Omental fat pad (tissue), 4 donors: ENCODE measurements at places on chromosomes 4 and X. TPM values are rescaled to one million over a fixed set of nuclear protein-coding genes. Genes with fewer than 3 reads are reported as not detected.
A peak's percentile ranks its signal among the peaks of the same experiment; 100 is the strongest.

- no peak for DNase-seq
These were observed 74.8 kb downstream of the HTRA3 start for GRCh38 chr4:8344377-8344776.

ANTXR2 gene
- total RNA-seq, result 173 TPM

DNA sequence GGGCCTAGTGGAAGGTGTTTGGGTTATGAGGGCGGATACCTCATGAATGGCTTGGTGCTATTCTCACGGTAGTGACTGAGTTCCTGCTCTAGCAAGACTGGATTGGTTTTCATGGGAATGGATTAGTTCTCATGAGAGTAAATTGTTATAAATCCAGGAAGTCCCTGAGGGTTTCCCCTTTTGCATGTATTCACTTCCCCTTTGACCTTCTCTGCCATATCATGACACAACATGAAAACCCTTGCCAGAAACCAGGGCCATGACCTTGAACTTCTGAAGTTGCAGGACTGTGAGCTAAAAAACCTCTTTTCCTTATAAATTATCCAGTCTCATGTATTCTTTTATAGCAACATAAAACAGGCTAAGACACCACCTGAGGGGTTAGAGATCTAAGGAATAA is 529.7 kb upstream of the RPS6KA3 start:
- DNase-seq, result no peak

GAGE12J gene
- total RNA-seq, result not detected

DNA sequence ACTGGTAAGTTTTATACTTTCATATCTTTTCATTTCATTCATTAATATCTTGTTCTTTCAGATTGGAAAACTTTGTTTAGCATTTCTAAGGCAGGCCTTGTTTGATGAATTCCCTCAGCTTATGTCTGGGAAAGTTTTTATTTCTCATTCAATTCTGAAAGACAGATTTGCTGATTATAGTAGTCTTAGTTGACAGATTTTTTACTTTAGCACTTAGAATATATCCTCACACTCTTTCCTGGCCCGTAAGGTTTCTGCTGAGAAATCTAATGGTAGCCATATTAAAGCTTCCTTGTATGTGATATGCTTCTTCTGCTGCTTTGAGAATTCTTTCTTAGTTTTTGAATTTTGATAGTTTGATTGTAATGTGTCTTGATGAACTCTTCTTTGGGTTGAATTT is 296.6 kb downstream of the CHIC1 start:
- no peak for DNase-seq

DNA sequence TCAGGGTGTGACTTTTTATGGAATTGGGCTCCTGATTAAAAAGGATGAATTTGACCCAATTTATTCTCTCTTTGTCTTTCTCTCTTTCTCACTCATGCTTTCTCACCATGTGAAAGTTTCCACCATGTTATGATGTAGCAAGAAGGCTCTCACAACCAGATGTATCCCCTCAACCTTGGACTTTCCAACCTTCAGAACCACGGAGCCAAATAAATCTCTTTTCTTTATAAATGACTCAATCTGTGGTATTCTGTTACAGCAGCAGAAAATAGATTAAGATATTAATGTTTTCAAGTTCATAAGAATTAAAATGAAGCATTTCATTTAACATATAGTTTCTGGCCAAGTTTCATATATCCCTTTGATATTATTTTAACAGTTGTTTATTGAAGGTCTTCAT is 698.5 kb downstream of the TRAM1L1 start:
- DNase-seq, result no peak

ARHGAP6 gene
- 20.4 TPM for total RNA-seq

DNA sequence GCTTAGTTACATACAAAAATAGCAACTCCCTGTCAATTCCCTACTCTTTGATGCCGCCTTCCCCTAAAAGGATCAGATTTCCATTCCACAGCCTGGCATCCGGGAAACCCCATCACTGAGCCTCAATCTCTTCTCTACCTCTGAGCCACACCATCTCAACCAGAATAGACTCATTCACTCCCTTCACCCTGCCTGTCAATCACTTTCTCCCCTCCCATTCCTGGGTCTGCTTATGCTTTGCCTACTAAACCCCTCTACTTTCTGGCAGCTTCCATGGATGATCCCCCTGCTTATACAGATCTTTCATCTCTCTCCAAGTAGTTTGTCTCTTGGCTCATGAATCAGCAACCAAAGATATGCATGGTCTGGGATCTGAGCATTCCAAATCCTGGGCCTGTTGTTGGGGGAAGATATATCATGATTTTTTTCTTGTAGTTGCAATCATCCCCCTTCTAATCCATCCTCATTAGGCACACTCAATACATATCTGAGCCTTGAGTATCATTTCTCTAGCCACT is 2.6 kb downstream of the AMER1 start:
- no peak for DNase-seq

DNA sequence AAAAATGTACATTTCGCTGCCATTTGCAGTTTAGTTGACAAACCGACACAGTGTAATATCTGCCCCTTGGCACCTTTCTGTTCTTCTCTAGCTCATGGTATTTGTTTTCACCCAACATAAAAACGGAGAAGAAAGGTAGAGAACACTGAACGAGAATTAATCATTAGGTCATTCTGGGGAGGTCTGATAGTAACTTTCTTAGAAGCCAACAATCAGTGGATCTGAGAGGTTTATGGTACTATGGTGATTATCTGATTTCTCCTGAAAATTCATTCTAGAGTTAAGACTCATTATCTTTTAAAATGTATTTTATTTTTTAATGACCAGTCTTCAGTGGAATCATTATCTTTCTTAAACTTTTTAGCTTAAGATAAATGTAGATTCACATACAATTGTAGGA is 8.5 kb downstream of the RAPGEF2 start:
- DNase-seq, result no peak

FABP2 gene
- not detected for total RNA-seq

- DNase-seq, result no peak
These were observed 444.7 kb upstream of the RPS6KA3 start for GRCh38 chrX:20711366-20711765.

DNA sequence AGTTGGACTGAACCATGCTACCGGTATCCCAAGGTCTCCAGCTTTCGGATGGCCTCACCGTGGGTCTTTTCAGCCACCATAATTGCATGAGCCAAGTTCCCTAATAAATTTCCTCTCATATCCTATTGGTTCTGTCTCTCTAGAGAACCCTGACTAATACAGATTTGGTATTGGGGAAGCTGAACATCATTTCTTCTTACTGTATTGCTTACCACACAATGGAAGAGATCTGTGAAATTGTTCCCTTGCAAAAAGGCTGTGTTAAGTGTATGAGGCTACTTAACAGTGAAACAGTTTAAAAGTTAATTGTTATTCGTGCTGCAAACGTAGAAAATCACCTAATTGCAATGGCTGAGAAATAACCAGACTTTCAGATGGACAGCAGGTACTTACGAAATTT is 34.0 kb downstream of the PLAC8 start:
- no peak for DNase-seq

- DNase-seq, result no peak
These were observed 356.7 kb downstream of the ARHGAP24 start for GRCh38 chr4:85831647-85832046.

TRPC3 gene
- total RNA-seq, result 1.6 TPM

GRPEL1 gene
- 27.6 TPM for total RNA-seq

HCFC1 gene
- total RNA-seq, result 41.5 TPM

GRCh38 chrX:120755066-120755846 is 120.4 kb downstream of the CT47B1 start:
- no peak for DNase-seq

GJB1 gene
- total RNA-seq, result not detected

TAF7L gene
- 0.24 TPM for total RNA-seq

FAM47E gene
- total RNA-seq, result 7.8 TPM

DNA sequence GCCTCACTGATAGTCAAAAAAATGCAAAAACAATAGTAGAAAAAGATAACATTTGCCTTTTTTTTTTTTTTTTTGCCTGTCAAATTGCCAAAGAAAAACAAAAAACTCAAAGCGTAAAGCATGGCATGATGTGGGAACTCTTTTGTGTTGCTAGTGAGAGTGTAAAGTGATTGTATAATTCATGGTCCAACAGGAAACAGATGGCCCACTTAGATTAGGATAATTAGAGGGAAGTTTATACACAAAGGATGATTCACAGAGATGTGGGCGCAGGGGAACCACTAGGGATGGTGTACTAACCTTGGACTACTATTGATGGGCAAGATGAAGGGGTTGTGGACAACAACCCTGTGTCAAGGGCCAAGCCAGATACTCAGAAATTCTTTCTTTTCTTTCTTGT is 16.4 kb downstream of the MCUB start:
- no peak for DNase-seq

DNA sequence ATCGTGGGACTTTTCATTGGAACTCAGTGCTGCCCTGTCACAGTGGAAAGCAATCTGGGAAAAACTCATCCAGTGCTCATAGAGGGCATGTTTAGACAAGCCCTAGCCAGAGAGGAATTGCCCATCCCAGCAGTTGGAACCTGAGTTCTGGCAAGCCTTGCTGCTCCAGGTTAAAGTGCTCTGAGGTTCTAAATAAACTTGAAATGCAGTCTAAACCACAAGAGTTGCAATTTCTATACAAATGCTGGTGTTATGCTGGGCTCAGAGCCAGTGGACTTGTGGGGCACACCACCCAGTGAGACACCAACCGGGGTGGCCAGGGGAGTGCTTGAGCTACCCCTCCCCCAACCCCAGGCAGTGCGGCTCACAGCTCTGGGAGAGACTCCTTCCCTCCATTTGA is 142.8 kb upstream of the PPP1R2C start:
- DNase-seq, result no peak

DNA sequence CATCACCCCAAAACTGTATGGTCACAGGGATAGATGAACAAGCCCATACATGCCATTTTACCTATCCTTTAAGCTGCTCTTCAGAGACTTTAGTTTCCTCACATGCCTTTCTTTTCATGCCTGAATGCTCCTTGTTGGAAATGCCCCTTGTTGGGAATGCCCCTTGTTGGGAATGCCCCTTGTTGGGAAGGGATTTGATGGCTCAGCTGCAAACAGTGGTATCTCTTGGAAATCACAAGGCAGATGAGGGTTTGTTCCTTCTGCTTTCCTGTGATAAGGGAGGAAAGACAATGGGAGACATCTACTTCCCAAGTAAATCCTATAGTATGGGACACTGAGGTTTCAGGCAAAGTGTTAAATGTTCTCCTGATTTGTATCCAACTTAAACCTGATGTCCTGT is 11.5 kb downstream of the CXCL2 start:
- DNase-seq, result no peak

DNA sequence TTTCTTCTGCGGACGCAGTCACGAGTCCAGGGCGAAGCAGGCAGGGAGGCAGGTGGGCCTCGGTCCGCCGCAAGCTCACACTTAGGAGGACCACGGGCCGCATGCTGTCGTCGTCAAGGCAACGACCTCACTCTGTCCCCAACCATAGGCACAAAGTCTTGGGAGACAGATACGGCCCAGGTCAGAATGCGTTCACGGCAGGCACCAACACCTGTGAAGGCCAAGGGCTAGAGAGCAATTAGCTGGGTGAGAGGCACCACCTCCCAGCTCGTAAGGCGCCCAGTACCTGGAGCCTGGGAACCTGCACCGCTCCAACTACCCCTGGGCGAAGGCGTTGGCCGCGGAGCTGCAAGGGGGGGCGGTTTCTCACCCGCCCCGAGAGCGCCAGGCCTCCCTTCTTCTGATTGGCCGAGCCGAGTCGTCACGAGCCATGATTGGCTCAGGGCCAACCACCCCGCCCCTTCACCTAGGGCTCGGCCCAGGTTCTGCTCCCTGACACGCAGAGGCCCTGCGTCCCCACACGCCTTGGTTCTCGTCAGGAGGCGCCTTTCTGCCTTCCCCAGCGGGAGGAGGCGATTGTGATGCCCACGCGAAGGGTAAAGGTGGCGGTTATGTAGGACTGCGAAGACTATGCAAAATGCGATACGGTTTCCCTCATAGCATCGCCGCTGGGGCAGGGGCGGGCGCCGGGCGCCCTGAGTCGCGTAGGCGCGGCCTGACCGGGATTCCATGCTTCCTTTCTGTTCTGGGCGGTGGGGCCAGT is at the start of gene CDKL2:
TSS of gene CDKL2 (minus strand) at position 355 of the 763 bp plus-strand sequence. CDS start 4,540 bp downstream, outside the sequence.
- DNase-seq, result peak; percentile 70

DNA sequence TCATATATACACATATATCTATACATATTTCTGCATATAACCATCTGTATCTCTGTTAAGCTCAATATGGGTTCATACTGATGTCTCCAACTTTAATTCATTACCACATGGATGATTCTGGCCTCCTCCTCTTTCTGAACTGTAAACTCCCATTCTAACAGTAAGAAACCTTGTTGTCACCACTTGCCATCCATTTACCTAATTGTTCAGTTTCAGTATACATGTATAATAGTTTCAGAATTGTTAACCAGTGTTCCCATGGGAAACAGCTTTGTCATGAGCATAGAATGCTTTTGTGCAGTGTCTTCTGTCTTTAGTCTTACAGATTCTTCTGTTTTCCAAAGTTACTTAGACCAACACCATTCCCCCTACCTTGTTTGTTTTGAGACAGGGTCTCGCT is 35.9 kb downstream of the SLC9A6 start:
- no peak for DNase-seq

DNA sequence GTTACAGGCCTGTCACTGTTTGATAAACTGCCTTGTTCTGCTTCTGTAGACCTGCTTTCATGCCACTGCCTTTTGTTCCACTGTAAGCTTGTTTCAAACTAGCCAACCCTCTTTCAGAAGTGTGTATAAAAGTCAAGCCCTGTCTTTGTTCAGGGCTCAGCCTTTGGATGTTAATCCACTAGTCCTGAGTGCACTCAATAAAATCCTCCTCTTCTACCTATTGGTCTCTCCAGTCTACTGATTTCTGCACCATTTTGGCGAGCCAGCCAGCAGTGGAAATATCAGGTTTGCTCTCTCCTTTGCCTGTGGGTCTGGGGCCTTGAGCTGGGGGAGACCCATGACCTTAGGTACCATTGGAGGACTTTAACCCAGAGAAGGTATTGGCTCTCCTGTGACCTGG is 901.6 kb upstream of the NDST4 start:
- DNase-seq, result no peak

DNA sequence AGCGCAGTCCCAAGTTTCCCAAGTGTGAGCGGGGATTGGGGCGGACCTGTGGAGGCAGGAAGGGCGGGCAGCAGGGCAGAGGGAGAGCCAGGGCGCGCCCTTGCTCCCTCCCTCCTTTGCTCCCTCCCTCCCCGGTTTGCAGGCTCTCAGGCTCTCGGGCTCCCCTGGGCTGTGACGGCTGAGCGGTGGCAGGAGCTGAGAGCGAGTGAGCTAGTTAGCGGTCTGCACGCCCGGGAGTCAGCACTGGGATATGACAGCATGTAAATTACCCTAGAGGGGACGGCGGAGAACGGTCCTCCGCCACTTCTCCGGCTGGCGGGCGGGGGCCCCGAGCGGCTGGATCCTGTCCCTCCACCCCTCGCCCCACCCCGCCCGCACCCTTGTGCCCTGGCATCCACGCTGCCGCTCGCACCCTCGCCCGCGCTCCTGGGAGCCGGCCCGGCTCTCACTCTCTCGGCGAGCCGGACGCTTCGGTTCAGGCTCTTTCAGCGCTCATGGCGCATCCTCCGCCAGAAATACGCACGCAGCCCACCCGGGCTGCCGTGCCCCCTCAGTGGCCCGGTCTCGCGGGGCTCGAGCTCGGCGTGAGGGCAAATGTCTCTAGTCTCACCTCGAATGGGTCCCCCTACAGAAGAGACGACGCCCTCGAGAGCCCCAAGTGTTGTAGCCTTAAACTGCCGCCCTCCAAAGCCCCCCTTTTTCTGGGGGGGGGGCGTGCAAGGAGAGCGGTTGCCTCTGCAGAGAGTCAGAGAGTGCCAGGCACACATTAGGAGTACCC is at the start of gene TSC22D3:
TSS of gene TSC22D3 (minus strand) at position 54 of the 778 bp plus-strand sequence. CDS start 368 bp downstream, outside the sequence.
- no peak for DNase-seq

- DNase-seq, result no peak
These were observed 1.1 kb upstream of the SH3BP2 start for GRCh38 chr4:2791518-2792395.

- DNase-seq, result no peak
These were observed 4.5 kb upstream of the NKX1-1 start for GRCh38 chr4:1410491-1411325.

FAM90A26 gene
- total RNA-seq, result not detected

- no peak for DNase-seq
These were observed at the start of gene GUCY1A1 for GRCh38 chr4:155666344-155667221. GUCY1A1 (plus strand) TSS chr4:155666848; CDS start chr4:155696868, 30,020 bp downstream.
